Activated CD4-positive, alpha-beta T cell treated with anti-CD3 and anti-CD28 coated beads, Interleukin-10, Interleukin-2, amounts not matched to agents 100 ng/mL and 50 ng/mL, durations not matched to agents 16 hours and 8 hours (primary cell): ENCODE measurements at places on chromosomes 6 and 20.

- no peak for DNase-seq
Measured at GRCh38 chr6:8707956-8708772, 272.8 kb upstream of the SLC35B3 start.

GRCh38 chr6:158584236-158584651 is 24.4 kb downstream of the TMEM181 start:
- no peak for DNase-seq

GRCh38 chr6:148364056-148364824 is 21.6 kb downstream of the SASH1 start:
- no peak for DNase-seq

GRCh38 chr6:54366667-54367327 is 58.6 kb downstream of the TINAG start:
- DNase-seq: no peak

DNA sequence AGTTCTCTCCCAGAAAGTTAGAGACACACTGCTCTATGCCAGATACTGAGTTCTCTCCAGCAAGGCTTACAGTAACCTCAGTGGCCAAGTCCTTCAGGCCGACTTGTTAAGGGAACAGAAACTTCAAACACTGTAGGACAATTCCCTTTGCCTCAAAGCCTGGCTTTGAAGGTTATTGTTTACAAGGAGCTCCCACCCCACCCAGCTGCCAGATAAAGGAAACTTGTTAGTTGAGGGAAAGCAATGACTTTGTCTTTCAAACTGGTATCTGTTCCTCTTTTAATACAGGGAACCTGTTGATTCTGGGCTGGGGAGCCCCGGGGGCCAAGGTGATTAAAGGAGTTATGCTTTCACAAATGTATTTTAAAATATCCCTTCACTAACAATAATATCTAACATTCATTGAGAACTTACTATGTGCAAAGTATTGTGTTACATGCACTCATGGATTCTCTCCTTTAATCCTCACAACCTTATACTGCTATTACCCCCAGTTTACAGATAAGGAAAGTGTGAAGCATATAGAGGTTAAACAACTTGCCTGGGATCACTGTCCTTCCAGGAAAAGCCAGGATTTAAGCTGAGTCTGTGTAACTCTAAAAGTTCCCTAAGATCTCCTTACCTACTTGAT is 27.6 kb upstream of the CDKN1A start:
- DNase-seq: no peak

GRCh38 chr6:161033667-161034066 is 42.1 kb downstream of the MAP3K4 start:
- no peak for DNase-seq

DNA sequence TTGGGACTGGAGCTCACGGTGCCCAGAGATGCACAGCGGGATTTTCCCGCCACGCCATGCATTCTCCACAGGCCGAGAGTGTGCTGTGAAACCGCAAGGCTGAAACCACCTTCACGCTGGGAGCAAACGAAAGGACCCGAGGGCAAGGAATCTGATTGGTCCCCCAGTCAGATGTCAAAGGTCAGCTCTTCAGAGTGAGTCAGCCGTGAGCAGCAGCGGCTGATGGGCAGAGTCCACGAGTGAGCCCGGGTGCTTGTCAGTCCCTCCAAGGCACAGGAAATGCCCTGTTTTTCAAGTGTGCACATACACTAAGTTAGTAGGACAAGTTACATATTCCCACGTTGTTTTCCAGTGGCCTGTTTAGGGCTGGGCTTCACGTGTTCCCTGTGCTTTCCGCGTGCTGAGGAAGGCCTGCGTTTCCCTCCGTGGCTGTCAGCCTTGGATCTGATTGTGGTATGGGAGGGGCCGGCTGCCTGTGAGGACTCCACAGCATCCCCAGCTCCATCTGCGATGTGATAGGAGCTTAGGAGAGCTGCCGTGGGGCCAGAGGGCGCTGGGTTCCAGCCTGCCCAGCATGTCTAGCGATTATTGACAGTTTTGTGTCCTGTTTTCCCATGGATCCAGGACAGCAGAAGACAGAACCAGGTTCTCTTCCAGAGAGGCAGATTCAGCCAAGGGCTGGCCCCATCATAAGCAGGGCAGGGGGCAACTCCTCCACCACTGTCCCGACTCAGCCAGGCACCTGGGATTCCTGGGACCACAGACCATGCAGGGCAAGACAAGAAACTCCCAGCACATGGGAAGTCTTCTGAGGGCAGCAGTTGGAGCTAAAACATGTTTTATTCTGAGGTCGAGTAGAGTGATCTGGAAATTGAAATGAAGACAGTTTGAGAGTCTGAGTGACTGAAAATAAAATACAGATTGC is 38.2 kb upstream of the FRMD1 start:
- no peak for DNase-seq

DNA sequence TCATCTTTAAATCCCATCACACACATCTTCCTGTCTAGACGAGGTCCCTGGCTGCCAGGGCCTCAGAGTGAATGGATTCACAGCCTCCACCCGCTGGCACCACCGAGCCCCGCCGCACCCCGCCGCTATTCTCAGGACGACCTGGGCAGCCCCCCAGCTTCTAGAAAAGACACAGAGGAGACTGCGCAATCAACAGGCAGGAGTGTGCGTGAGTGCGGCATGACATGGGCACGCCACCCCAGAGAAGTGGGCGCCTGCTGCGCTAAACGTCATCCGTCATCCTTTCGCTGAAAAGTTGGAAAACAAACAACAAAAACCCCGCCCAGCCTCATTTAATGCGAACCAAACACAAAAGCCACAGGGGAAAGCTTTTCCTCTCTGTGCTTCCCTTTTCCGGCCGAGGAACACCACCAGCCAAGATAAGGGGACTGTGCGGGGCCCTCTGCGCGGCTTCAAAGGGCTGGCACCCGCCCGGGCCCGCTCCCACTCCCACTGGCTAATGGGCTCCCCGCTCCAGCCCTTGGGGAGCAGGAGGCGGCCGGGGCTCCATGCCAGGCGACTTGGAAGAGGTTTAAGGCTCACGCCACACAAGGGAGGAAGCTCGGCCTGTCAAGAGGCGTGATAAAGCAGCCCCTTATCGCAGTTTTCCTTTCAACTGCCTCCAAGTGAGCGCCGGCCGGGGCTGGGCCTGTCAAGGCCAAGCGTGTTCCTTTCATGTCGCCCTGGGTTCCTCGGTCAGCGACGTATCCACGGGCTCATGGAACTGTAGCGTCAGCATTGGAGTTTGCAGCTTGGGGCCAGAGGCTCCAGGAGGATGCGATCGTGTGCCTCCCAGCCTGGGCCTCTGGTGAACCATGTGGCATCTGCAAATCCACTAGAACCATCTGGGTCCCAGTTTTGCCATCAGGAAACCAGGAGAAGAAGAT is 50.1 kb downstream of the NFATC2 start:
- DNase-seq: no peak

DNA sequence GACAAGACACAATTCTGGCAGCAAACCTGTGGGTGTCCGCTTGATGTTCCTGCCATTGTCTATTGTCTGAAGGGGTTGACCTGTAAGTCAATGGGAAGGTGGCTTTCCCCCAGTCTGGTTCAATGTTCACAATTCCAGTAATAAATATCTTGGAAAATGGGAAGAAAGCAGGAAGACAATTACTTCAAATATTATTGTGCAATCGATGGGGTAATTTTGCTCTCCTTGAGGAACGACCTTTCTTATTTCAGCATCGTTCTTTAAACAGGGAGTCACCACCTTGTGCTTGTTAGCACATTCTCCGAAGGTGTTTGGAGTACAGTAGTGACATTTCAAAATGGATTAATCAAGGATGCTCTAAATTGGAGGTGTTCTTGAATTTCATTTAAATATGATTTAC is 136.9 kb downstream of the BTBD3 start:
- no peak for DNase-seq

- DNase-seq: no peak
Measured at GRCh38 chr6:157879873-157880254, 56.8 kb downstream of the SNX9 start.

- no peak for DNase-seq
Measured at GRCh38 chr20:59131551-59132285, 31.9 kb upstream of the ZNF831 start.

DNA sequence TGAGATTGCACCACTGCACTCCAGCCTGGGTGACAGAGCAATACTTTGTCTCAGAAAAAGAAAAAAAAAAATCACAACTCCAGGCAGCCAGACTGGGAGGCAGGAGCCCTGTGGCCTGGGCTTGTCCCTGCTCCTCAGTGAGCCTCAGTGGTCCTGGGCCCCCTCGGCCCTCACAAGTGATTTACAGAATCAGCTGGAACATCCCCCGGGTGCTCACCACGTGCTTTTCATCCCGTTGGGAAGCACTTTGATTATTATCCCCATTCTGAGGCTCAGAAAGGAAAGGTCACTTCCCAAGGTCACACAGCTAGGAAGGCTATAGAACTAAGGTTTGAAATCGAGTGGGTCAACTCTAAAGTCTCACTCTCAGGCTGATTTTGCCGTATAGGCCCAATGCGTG is 43.1 kb upstream of the TLDC2 start:
- DNase-seq: no peak

GRCh38 chr6:126608681-126609080 is 268.8 kb downstream of the CENPW start:
- DNase-seq: no peak

DNA sequence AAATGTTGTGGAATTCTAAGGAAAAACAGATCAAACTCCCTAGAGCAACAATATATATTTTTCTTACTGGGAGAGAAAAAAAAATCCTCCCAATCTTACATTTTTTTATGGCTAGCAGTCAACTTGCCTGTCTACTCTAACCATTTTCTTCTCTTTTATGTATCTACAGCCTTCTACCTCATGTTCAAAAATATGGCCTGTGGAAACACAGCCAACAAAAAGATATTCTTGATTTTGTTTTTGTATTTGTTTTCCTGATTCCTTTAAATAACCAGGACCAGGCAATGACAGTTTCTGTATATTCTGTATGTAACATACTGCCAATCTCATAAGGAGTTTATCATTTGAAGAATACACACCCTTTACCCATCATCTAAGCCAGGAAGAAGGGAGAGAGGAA is 13.0 kb upstream of the SLC16A10 start:
- no peak for DNase-seq

DNA sequence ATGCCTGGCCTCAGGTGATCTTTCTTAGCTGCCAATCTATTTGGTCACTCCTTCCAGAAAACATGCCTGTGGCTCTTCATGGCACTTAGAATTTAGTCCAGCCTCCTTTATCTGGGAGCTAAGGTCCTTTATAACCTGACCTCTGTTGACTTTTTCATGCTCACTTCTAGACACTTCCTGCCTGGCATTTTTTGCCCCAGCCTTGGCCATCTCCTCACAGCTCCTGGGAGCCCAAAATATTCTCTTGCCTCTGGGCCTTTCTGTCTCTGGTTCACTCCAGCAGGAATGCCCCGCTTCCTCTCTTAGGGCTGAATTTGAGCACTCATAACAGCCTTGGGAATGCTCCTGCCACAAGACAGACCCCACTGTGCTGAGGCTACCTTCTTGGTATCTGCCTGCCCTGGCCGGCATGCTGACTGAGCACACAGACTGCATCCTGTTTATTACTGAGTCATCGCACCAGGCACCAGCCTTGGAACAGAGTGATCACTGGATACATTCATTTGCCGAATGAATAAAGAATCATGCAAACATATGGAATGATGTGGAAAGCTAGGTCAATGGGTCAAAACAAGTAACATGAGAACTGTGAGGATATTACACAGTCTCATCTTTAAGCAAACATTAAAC is 5.8 kb upstream of the EEF1E1 start:
- no peak for DNase-seq

DNA sequence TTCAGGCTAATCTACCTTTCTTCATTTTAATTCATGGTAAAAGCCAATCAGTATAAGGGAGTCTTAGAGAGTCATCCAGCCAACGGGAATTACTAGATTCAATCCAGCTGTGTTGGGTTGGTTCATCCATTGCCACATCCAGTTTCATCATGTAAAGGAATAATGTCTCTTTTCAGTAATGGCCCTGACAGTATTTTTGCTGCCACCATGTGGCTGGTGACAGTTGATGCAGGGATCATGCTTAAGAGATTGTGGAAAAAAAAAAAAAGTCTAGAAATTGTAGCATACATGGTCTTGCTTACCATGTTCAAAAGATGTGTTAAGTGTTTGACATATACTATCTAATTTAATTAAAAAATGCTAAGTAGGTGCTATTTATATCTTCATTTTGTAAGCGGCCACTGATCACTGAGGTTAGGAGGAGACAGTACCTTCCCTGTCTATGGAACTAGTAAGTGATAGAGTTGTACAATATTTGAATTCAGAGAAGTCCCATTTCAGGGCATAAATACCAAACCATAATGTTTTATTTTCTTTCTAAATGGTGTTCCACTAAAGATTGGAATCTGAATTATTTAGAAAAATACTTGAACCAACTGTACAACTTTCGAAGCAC is 135.9 kb downstream of the KHDRBS2 start:
- DNase-seq: peak; percentile 21

DNA sequence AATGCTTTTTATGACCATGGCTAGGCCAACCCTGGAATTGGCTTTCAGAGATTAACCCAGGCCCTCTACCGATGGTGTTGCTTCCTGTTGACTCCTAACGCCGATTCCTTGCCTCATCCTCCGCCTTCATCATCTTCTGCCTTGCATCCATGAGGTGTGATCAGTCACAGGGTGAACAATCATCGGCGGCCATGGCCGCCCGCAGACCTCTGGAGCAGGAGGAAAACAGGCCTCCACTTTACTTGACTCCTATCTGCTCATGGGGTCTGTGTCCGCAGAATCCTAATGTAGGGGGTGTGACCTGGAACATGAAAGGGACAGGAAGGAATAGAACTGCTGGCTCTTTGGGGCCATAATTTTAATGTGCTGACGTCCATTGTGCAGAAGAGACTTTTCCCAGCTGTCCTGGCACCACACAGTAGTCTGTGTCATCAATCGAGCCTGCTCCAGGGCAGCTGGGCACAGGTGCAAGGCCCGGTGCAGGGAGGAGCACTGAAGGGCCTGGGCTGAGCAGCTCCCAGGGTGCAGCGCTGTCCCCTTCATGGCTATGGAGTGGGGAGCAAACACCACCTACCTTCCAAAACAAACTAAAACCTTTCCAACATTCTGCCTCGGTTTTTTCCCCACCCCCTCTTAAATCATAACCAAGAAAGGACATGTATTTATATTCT is 8.0 kb downstream of the SLC22A3 start:
- no peak for DNase-seq

- DNase-seq: no peak
Measured at GRCh38 chr6:114200891-114201290, 141.9 kb downstream of the HS3ST5 start.

DNA sequence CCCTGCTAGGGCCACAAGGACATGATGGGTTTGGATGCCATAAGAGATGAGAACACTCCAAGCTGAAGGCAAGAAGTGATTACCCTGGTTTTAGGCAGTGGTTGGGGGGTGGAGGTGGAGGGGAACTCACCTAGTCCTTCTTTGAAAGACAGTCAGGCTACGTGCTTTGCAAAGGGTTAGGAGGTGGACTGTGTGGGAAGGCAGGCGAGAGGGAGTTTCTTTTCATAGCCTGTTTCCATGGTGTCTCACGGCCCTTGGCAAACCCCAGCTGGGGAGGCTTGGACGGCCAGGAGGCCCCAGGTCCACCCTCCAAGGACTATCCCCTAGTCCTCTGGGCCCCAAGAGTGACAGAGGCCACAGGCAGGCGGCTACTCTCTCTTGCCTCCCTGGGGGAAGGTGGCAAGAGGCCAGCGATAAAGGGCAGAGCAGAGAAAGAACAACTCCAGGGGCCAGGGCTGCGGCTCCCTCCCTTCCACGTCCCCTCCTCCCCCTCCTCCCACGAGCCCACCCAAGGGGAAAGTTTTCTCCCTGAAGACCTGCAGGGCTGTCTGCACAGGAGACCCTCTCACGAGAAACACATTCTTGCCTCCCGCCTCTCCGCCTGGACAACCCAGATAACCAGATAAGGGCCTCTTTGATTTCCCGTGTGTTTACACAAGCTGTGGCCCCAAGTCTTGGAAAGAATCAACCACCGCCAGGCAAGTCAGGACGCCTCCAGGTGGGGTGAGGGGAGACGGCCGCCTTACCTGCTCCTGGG is 74.4 kb downstream of the NOL4L start:
- DNase-seq: no peak

GRCh38 chr20:61737346-61737745 is 328.3 kb downstream of the TAF4 start:
- no peak for DNase-seq
